Sigmoid colon (tissue), 7 donors: ENCODE measurements at places on chromosomes 6 and 20. TPM values are rescaled to one million over a fixed set of nuclear protein-coding genes. Genes with fewer than 3 reads are reported as not detected.

DPPA5 gene
- not detected for total RNA-seq

GTSF1L gene
- not detected for total RNA-seq

SEC63 gene
- total RNA-seq = 31.7 TPM

STX11 gene
- 5.6 TPM for total RNA-seq

RGS17 gene
- 0.41 TPM for total RNA-seq

IYD gene
- not detected for total RNA-seq

GABRR2 gene
- 1.5 TPM for total RNA-seq

ARMH2 gene
- not detected for total RNA-seq

NR2E1 gene
- not detected for total RNA-seq

SHLD1 gene
- total RNA-seq = 3.1 TPM

TSBP1 gene
- total RNA-seq = not detected

ECT2L gene
- total RNA-seq = not detected

DYNLT2 gene
- total RNA-seq = 2.0 TPM

OLIG3 gene
- total RNA-seq = not detected

HLA-DQA1 gene
- 9.5 TPM for total RNA-seq

KIAA1586 gene
- total RNA-seq = 14.9 TPM

- H3K36me3 ChIP-seq = peaks cover 20% of the 10 kb centered on the region
- H3K27me3 ChIP-seq = no peaks in the 10 kb centered on the region
- no peak overlapping the region for H3K4me3 ChIP-seq
- H3K4me1 ChIP-seq = no peaks in the 10 kb centered on the region
- no peak overlapping the region for H3K27ac ChIP-seq
These were observed 11.0 kb downstream of the TMEM14C start for GRCh38 chr6:10733863-10734262.

- H3K4me1 ChIP-seq = peaks cover 12% of the 10 kb centered on the region
- no peak overlapping the region for H3K4me3 ChIP-seq
- DNase-seq = no peak
These were observed 56.2 kb downstream of the BMP7 start for GRCh38 chr20:57210054-57210910.

DNA sequence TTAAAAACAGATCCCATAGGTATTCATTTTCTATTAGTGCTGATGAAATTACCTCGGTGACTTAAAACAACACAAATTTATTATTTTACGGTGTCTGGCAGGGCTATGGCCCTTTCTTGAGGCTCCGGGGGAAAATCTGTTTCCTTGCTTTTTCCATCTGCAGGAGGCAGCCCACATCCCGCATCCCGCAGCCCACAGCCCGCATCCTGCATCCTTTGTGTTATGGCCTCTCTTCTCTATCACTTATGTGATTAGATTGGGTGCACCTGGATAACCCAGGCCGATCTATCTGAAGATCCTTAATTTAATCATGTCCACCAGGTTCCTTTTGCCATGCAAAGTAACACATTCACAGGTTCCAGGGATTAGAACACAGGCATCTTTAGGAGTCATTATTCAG is 407.8 kb downstream of the CDC5L start:
- no peak overlapping the region for H3K4me3 ChIP-seq
- H3K4me1 ChIP-seq = peaks cover 7% of the 10 kb centered on the region
- no peaks in the 10 kb centered on the region for H3K36me3 ChIP-seq
- no peaks in the 10 kb centered on the region for H3K27me3 ChIP-seq
- H3K27ac ChIP-seq = no peak overlapping the region

- no peak overlapping the region for H3K4me3 ChIP-seq
- H3K4me1 ChIP-seq = no peaks in the 10 kb centered on the region
- no peak for DNase-seq
These were observed 36.9 kb downstream of the KCNQ2 start for GRCh38 chr20:63435552-63435951.

DNA sequence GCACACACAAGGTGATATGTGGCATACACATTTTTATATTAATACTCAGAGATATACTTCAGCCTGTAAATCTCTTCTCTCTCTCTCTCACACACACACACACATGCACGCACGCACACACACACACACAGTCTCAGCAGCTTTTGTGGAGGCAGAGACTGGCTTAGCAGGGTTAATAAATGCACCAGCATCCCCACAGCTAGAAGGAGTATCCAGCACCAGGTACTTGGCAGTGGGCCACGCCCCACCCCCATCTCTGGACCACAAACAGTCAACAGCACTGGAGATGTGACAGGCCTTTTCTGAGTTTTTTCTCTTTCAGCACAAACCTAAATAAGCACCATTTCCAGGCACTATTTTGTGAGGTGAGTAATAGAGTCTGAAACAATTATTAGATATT is 47.3 kb upstream of the LRFN2 start:
- H3K4me3 ChIP-seq = no peak overlapping the region
- DNase-seq = no peak
- no peaks in the 10 kb centered on the region for H3K36me3 ChIP-seq
- no peak overlapping the region for H3K27ac ChIP-seq
- no peaks in the 10 kb centered on the region for H3K4me1 ChIP-seq

DNA sequence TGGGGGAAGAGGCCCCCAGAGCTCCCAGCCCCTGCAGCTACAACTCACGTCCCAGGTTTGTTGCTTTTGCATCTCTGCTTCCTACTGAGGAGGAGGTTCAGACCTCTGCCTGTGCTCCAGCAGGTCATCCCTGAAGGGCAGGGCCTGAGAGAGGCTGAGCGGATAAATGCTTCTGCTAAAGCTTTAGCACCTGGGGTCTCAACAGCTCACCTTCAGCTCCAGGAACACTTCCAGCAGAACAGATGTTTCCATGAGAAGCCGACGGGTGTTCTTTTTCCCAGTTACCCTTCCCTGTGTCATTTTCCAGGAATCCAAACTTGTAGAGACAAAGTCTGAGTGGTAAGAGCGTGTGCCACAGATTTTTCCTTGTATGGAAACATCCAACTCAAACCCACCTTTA is 208.8 kb downstream of the TBC1D7 start:
- no peak overlapping the region for H3K27ac ChIP-seq

- H3K27ac ChIP-seq = no peak overlapping the region
- no peaks in the 10 kb centered on the region for H3K4me1 ChIP-seq
- no peak for DNase-seq
- no peaks in the 10 kb centered on the region for H3K27me3 ChIP-seq
These were observed 89.1 kb downstream of the ME1 start for GRCh38 chr6:83341765-83342164.

GRCh38 chr6:163338671-163339405 is 75.7 kb upstream of the QKI start:
- H3K4me1 ChIP-seq = no peaks in the 10 kb centered on the region
- DNase-seq = no peak
- H3K4me3 ChIP-seq = no peak overlapping the region
- H3K27ac ChIP-seq = peak overlapping the region; percentile 42

DNA sequence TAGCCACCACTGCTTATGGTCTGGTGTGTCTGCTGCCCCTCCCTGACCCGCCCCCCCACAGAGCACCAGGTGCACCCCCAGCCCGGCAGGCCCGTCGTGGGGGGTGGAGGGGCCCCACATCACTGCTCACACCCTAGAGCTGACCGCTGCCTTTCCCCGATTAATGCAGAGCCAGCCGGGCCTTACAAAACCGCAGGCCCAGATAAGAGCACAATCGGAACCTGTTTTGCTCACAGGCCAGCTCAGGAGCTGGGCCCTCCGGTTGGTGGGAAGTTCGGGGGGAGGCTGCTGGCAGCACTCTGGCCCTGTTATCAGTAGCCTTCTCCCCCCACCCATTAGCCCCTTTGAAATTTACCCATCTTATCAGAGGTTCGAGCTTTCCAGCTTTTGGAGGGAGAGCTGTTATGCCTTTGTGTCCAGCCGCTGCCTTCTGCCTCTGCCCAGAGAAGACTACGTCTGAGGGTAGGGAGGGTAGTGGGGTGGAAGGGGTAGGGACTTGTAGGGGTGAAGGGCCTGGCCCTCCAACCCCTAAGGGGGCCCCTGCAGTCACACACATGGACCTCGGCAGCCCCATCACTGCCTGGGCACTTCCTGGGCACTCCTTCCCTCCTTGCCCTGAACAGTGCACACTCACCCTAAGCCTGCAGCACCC is 6.9 kb upstream of the SPDEF start:
- H3K27ac ChIP-seq = no peak overlapping the region
- no peak overlapping the region for H3K4me3 ChIP-seq
- H3K4me1 ChIP-seq = no peaks in the 10 kb centered on the region
- H3K27me3 ChIP-seq = no peaks in the 10 kb centered on the region
- no peak for DNase-seq

- H3K27me3 ChIP-seq = no peaks in the 10 kb centered on the region
- H3K36me3 ChIP-seq = no peaks in the 10 kb centered on the region
- H3K4me1 ChIP-seq = peaks cover 6% of the 10 kb centered on the region
These were observed 16.2 kb upstream of the EMILIN3 start for GRCh38 chr20:41382791-41383305.

GRCh38 chr6:112214739-112215269 is 39.6 kb downstream of the LAMA4 start:
- H3K36me3 ChIP-seq = peaks cover 3% of the 10 kb centered on the region
- peaks cover 56% of the 10 kb centered on the region for H3K4me1 ChIP-seq
- no peak for DNase-seq
- peak overlapping the region; percentile 88 for H3K27ac ChIP-seq

DNA sequence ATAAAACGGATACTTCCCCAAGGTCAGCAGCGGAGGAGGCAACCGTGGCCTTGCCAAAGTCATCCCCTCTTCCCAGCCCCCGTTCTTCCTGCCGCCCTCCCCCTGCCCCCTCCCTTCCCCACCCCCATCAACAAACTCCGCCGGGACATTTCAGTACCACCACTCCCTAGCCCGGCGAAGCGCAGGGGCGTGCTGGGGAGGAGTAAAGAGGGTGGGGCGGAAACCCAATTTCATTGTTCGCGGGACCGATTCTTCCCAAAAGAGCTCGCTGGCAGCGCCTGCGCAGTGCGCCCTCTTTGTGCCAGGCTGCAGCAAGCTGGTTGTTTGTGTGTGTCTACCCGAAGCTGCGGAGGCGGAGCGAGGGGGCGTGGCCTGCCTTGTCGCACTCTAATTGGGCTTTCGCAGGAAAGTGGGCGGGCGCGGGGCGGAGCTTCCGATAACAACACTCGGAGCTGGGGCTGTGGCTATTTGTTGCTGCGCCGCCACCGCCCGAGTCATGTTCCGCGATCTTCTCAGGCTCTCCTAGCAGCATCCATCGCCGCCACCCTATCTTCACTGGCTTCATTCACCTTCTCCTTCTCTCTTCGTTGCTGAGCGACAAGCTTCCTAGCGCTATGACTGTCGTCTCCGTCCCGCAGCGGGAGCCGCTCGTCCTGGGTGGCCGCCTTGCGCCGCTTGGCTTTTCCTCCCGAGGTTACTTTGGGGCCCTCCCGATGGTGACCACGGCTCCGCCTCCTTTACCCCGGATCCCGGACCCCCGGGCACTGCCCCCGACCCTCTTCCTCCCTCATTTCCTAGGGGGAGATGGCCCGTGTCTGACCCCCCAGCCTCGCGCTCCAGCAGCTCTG is at the start of gene PNRC1:
Gene PNRC1, plus strand, starts transcription at position 471 of the 848 bp plus-strand sequence. Its CDS starts 144 bp downstream, at position 615.
- H3K27me3 ChIP-seq = no peaks in the 10 kb centered on the region
- peaks cover 35% of the 10 kb centered on the region for H3K4me1 ChIP-seq
- H3K27ac ChIP-seq = peak within 1 kb of the TSS; percentile 100
- H3K4me3 ChIP-seq = peak within 1 kb of the TSS; percentile 100
- peaks cover 12% of the 10 kb centered on the region for H3K36me3 ChIP-seq

DNA sequence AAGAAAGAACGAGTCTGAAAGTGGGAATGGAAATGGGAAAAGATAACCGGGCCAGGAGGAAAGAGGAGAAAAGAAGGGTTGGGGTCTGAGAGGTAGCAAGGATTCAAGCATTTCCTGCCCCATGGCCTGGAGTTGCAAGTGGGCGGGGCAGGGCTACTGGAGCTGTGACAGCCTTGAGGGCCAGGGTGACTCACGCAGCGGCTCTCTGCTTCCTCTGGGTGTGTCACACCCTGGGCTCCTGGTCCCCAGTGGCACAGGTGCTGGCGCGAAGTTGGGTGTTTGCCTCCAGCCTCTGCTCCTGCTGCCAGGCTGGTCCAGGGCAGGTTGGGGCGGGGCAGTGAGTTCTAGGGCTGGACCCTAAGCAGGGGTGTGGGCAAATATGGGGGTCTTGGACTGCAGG is 3.3 kb upstream of the ULBP3 start:
- no peak overlapping the region for H3K4me3 ChIP-seq
- H3K27me3 ChIP-seq = no peaks in the 10 kb centered on the region
- peaks cover 15% of the 10 kb centered on the region for H3K4me1 ChIP-seq
- no peaks in the 10 kb centered on the region for H3K36me3 ChIP-seq
- DNase-seq = no peak
- no peak overlapping the region for H3K27ac ChIP-seq

DNA sequence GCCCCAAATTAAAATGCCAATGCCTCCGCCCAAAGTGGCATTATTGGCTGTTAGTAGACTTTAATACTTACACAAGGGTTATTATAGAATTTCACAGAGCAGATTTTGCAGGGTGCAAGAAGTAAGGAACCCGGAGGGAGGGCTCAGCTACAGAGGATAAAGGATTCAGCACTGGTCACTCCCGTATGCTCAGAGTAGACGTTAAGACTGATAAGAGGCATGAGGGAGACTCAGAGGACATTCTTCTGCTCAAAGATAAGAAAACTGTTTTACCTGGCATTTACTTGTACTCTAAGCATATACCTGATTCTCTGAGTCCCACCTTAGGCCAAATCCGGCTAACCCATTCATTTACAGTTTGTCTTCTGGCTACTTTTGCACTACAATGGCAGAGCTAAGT is 36.5 kb upstream of the OVOL2 start:
- no peak overlapping the region for H3K4me3 ChIP-seq
- H3K27ac ChIP-seq = no peak overlapping the region
- no peaks in the 10 kb centered on the region for H3K27me3 ChIP-seq
- H3K4me1 ChIP-seq = no peaks in the 10 kb centered on the region
- H3K36me3 ChIP-seq = no peaks in the 10 kb centered on the region
- no peak for DNase-seq

- H3K36me3 ChIP-seq = no peaks in the 10 kb centered on the region
- no peak for DNase-seq
- H3K4me1 ChIP-seq = no peaks in the 10 kb centered on the region
- H3K27me3 ChIP-seq = no peaks in the 10 kb centered on the region
These were observed 132.4 kb upstream of the SYNDIG1 start for GRCh38 chr20:24337069-24337468.

DNA sequence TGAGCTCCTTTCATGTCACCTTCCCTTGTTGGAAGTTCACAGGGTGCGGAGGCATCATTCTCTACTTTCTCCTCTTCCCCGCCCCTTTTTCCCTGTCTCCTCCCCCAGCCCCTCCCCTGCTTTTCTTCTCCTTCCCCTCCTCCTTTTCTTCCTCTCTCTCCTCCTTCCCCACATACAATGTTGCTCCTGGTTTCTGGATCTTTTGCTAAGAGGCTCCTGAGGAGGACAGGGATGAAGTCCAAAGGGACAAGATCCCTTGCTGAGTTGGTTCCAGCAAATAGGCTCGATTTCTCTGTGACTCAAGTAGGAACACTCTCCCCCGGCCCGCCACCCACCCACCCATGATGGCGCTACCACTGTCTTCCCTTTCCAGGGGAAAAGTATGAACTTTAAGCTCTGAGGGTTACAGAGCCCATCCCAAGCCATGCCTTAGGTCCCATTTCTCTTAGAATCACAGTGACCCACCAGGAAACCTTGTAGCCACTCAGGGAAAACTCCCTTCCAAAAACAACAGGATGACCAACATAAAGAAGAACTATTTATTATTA is 852 bp upstream of the TFEB start:
- no peak overlapping the region for H3K27ac ChIP-seq
- no peak for DNase-seq
- H3K4me1 ChIP-seq = no peaks in the 10 kb centered on the region
- no peaks in the 10 kb centered on the region for H3K27me3 ChIP-seq
- H3K4me3 ChIP-seq = peak overlapping the region; percentile 95
